Fibroblast of the aortic adventitia (primary cell): ENCODE measurements at places on chromosomes 12 and 14.
A peak's percentile ranks its signal among the peaks of the same experiment; 100 is the strongest.

DNA sequence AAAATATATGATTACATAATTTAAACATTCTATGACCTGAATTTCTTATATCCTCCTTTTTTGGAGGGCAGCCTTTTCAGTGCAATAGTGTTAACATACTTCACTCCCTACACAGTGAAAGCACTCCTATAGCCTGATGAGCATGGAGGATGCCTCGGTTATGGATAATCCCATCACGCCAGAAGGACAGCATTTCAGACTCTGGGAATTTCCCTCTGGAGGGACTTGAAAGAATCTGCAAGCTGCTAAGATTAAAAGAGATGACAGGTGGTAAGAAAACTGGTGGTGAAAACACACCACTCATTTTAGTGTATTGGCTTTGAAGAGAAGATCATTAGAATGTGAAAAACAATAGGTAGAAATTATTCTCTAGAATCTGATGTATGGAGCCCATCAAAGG, 99.3 kb upstream of the LMNTD1 start:
- no peak for DNase-seq

GRCh38 chr12:124769163-124769530, 94.5 kb downstream of the SCARB1 start:
- peak; percentile 68 for DNase-seq

DNA sequence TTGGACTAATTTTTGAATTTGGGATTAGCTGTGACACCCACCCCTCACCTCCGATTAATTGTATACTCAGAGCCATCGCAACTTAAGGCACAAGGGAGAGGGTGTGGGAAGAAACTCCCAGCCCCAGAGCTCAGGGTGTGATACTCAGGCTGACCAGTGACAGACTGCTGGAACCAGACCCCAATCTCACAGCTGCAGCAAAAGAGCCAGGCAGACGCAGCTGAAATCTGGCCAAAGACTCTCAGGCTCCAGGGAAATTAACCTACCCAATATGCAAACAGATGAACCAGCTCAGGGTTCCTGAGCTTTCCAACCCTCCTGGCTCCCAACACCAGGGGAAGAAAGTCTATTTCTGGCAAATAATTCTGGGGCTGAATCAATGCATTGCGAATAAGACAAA, 30.5 kb downstream of the ANAPC7 start:
- DNase-seq = no peak

DNA sequence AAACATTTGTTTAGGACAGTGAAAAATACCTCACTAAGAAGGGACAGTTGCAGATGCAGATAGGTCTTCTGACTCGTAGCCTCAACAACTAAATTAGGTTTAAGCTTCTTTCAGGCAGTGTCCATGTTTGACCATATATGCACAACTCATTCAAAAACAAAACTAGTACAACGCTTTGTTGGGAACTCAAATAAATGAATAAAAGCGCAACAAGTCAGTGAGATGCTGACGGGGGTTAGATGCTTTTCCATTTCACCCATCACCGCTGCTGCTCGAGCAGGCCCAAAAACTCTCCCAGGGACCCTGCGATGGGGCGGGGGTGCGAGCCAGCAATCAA, 633 bp downstream of the RPAP3 start:
- DNase-seq = no peak

DNA sequence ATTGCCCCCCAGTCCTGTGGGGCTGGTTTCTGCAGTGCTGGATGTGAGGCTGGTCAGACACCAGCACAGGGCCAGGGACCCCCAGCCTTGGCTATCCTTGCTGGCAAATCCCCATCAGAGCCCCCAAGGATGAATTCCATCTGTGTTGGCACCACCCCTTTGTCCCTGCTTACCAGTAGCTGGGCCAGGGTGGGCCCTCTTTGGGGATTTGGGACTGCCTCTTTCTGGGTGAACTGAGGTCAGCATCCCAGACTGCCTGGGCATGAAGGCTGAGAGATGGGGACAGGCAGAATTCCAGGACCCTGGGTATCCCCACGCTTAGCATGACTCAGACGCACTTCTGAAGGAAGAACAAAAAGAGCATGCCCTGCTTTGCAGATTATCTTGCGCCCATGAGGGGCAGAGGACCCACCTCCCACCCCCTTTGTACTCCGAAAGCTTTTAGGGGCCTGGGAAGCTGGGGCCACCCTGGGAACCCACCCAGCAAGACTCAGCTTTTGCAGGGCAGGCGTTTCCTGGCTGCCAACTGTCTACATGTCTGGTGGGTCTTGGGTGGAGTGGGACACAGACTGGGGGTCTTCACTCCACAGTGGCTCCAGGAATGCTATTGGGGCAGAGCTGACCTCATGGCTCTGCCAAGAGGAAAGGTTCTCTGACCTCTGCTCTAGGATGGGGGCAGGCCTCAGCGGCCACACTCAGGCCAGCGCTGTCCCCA, 26.8 kb downstream of the RFLNA start:
- peak; percentile 22 for DNase-seq

DNA sequence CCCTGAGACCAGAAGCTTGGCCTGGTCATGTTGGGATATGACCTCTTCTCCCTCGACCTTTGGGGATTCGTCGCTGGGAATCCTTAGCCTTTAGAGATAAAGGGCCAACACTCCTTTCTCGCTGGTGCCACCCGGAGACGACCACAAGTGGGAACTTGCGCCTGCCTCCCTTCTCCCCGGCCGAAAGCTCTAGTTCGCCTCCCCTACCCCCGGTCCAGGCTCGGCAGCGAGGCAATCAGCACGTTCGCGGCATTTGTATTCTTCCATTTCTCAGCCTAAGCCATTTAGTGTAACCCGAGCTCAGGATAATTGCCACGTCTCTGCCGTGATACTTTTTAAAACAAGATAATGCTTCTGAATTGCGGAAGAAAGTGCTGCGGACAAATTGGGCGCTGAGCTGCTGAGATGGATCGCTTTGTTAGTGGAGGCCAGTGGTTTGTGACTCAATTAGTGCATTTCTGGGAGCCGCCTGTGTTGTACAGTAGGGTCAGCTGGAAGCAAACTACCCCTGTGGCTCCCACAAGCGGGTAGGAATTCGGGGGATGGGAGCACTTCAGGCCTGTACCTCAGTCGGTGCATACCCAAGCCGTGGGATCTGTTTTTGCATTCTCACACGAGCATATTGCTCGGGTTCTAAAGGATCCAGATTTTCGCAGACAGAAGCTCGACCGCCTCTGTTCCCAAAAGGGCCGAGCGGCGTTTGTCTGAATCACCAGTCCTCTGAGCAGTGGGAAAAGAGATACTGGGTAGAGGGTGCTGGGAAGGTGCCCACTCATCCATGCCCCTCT, 6.8 kb upstream of the SIX1 start:
- no peak for DNase-seq

DNA sequence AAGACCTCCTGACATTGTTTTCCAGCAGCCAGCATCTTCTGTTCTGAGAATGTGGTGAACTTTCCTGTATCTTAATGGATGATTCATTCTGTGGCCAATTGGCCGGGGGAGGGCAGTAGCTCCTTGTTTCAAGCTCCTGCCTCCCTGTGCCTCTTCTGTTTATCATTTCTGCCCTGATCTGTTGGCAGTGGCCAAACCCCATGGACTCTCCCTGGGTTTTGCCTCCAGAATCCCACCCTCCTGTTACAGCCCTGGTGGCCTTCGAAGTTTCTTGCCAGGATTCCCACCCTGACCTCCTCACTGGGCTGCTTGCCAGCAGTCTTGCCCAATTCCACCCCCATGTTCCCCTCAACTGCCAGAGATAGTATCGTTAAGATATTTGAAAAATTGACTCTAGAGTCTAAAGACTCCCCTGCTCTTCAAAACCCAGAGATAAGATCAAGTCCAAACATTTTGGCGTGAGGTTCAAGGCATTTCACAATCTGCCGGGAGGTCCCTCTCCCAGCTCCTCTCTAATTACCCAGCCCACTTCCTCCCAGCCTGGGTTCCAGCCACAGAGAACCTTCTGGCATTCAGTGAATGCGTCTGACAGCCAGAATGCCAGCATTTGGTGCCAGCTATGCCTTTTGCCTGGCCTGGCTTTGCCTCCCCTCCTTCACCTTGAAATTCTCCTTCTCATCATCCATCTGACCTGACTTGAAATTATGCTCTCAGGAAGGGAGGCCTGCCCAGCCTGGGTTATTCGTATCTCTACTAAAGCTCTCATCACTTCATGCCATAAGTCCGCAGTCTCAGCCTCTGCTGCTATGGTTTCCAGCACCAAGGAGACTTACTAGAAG, 37.7 kb upstream of the TXNRD1 start:
- DNase-seq = peak; percentile 99

DNA sequence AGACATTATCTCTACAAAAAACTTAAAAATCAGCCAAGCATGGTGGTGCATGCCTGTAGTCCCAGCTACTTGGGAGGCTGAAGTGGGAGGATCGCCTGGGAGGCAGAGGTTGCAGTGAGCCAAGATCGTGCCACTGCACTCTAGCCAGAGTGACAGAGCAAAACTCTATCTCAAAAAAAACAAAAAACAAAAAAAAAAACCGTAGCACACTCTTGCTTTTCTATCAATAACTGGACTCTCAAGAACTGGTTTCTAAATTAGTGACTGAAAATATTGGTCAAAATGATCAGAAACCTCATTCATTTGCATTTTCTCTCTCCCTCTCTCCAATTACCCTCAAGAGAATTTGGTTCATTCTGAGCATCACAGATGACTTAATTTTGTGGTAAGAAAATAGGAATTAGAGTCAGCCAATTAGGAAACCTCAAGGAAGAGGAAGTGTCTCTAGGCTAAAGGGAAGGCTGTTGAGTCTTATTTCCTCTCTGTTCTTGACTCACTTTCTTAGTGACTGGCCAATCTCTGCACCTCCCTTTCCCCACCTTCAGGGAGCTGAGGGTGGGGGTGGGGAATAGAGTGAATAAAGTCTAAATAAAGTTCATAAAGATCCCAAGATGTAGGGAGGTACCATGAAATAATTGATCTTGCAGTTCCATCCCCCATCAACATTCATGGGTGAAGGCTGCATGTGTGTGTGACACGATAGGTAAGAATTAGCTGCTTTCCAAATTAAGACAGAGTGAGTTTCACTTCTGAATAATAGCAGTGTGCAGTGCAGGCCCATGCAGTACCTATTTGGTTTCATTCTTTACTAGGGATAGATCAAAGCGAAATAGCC, 6.8 kb upstream of the PSMA6 start:
- DNase-seq = no peak

GRCh38 chr12:103279444-103279843, 216.3 kb downstream of the C12orf42 start:
- no peak for DNase-seq

DNA sequence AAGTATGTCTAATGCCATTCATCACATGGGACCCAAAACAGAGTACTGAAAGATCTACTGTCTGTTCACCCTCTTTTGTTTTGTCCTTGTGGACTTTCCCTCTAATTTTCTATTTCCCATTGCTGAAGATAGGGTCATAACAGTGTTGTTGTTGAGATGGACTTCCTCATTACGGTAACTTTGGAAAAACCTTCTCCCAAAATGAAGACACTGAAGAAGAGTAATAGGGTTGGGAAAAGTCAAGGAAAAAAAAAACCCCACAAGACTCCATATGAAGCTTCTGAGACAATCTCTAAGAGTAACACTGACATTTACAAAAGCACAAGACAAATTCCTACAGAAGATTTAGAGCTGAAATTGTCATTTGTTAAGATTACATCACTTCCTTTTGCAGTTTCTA, 36.7 kb downstream of the EXOC5 start:
- no peak for DNase-seq

DNA sequence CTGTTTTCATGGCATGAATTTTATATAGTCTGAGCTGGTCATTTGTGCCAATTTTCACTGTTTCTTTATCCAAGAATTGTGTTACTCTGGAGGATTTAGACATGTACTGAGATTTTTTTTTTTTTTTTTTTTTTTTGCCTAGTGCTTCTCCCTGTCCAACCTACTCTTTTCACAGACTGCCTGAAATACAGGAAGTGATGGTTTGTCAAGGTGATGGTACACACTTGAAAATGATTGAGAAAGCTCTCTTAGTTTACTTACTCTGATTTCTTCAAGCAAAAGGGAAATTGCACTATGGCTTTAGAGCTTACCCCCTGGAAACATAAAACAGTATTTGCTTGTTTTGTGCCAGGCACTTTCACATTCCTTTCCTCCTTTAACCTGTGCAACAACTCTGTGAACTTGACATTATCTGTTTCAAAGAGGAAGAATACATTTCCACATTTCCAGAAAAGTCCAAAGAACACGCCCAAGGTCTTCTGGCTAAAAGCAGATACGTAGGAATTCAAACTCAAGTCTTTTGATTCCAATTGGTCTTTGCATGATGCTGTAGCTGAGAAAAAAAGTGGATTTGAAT, 181.1 kb downstream of the SLC15A5 start:
- no peak for DNase-seq

- DNase-seq = peak; percentile 14
These were observed 4.0 kb downstream of the RBM19 start for GRCh38 chr12:113961921-113962710.

GRCh38 chr14:46369391-46369790, 282.2 kb downstream of the RPL10L start:
- no peak for DNase-seq

- no peak for DNase-seq
These were observed 8.0 kb downstream of the PHB2 start for GRCh38 chr12:6962285-6963015.

GRCh38 chr12:98653866-98654493, 8.9 kb downstream of the APAF1 start:
- DNase-seq = peak; percentile 80

GRCh38 chr14:69242311-69243224, 17.4 kb upstream of the GALNT16 start:
- peak; percentile 89 for DNase-seq

GRCh38 chr14:42222924-42223471, 616.3 kb downstream of the LRFN5 start:
- peak; percentile 79 for DNase-seq

GRCh38 chr14:95290021-95290420, 29.7 kb downstream of the CLMN start:
- DNase-seq = no peak

- DNase-seq = peak; percentile 92
These were observed 420.8 kb downstream of the CCDC91 start for GRCh38 chr12:28611115-28611435.

GRCh38 chr12:114213055-114213581, 192.8 kb downstream of the TBX5 start:
- no peak for DNase-seq

- DNase-seq = no peak
These were observed 17.5 kb downstream of the AMN start for GRCh38 chr14:102939820-102940561.

- no peak for DNase-seq
These were observed 5.0 kb upstream of the MIA2 start for GRCh38 chr14:39228509-39229221.

GRCh38 chr14:45083617-45083975, 320 bp upstream of the PRPF39 start:
- no peak for DNase-seq

DNA sequence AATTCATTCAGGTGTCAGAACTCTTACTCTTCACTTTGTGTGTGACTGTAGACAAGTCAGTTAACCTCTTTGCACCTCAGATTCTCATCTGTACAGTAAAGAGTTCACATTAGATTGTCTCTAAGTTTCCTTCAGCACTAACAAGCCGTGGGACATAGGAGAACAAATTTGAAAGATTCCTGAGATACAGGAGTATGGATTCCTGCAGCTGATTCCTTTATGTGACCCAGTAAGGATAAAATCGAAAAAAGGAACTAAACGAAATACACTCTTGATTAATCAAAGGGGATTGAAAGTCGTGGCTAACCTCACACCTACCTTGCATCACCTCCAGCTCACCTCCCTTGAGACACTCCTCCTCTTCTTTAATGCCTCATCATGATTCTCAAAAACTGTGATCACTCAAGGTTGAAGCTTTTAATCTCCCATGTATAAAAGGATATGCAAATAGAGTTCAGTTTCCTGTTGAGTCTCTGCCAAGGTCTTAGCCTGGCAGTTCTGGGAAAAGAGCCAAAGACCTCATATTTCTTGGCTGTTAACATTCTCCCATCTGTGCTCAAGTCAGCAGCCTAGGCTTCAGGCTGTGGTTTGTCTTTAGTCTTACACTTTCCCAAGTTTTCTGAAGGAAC, 156.6 kb downstream of the DAD1 start:
- DNase-seq = peak; percentile 95
